ENCODE measurements at places on chromosomes 12 and 14.

DNA sequence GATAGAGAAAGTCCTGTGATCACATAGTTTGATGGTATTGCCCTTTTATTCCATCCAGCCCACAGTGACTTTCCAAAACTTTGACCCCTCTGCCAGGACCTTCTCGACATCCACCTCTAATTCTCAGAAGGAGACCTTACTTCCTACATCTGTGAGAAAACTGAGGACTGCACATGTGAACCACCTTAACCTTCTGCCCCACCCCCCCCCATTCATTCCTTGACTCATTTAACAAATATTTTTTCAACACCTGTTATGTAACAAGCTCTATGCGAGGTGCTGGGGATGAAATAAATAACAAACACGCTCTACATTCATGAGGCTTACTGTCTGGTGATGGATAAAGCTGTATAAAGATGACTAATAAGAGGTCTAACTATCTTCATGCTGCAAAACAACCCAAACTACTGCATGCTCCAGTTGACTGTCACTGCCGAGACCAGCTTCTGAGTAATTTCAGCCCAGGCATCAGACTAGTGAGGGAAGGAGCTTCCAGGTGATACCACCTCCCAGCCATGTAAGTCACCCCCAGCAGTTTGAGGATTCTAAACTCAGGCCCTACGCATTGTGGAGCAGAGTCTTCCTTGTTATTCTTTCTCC, 1.9 kb upstream of the HAL start:
- DNase-seq: no peak

DNA sequence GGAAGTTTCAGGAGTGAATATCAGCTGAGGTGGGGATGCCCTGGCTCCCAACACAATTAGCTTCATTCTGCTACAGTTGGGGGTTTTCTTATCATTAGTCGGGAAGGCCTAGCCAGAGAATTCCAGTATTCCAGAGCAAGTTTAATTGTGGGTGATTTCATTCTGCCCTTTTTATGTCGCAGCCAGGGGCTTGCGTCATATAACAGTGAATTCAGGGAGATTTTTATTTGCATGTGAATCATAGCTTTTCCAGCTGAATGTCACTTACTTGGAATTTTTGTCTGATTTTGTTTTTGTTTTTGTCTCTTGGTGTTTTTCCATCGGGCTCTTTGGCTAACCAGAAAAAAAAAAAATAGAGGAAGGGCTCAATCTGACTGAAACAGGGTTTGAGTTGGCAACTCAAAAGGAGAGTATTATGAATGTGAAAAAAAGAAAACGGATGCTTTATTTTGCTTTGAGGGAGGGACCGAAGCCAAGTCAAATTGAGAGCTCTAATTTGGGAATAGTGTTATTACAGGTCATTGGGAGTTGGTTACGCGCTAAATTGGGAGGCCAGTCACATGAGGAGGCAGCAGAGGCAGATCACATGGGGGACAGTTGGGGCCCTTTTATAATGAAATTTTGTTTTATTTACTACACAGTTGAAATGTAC, 119.4 kb downstream of the SAMD4A start:
- DNase-seq: no peak

DNA sequence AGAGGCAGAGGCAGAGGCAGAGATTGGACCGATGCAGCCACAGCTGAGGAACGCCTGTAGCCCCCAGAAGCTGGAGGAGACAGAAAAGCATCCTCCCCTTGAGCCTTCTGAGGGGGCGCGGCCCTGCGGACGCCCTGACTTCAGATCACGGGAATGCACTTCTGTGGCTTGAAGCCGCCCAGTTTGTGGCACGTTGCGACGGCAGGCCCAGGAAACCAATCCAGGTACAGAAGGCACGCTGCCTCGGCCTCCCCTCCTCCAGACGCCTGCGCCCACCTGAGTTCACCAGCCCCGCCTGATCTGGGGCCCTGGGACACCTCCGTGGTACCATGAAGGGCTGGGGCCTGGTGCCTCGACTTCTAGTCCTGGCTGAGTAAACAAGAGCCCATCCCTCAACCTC, 82.0 kb downstream of the NCOR2 start:
- DNase-seq: no peak

GRCh38 chr12:11813438-11813813, 164.0 kb downstream of the ETV6 start:
- no peak for DNase-seq

- no peak for DNase-seq
These were observed 614.9 kb downstream of the VRK1 start for GRCh38 chr14:97411938-97412612.

- DNase-seq: no peak
These were observed 71.3 kb downstream of the PTHLH start for GRCh38 chr12:27900920-27901879.

DNA sequence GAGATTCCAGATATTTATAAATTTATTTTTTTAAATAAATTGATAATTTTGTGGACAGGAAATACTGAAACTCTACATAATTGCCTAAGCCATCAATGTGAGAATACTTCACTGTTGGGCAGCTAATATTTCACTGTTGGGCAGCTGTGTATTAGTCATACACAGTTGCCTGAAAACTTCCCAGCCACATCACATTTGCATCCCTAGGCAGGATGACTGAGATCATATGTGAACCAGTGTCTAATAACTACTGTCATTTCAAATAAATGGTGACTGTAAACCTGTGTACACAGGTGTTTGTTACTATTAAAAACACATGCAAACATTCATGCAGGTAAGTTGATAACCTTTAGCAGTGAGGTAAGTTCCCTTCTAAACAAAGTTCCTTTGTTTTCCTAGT, 43.9 kb downstream of the TMTC3 start:
- no peak for DNase-seq
